Activated CD8-positive, alpha-beta memory T cell treated with anti-CD3 and anti-CD28 coated beads for 4 hours (primary cell): ENCODE measurements at places on chromosomes 2 and 18.

- DNase-seq: no peak
These were observed 66.8 kb downstream of the ACSL3 start for GRCh38 chr2:222927600-222927999.

GRCh38 chr2:159938395-159938794, 124.0 kb downstream of the PLA2R1 start:
- DNase-seq: no peak

DNA sequence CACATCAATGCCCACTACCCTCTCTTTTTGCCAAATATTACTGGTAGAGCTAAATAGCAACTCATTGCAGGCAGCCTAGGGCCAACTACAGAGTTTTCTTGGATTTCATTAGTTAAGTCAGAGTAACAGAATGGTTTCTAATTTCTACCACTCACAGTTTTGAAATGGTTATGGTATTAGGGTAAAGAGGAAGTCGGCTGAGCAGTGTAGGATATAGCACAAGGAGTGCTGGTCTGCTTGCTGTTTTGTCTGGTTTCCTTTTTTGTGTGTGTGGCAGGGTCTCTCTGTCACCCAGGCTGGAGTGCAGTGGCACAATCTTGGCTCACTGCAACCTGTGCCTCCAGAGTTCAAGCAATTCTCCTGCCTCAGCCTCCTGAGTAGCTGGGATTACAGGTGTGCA, 289.2 kb upstream of the CCDC68 start:
- no peak for DNase-seq

GRCh38 chr18:63646936-63647335, 2.9 kb upstream of the SERPINB4 start:
- DNase-seq: no peak

- DNase-seq: no peak
These were observed 50.6 kb downstream of the TTC21B start for GRCh38 chr2:165902934-165903333.

DNA sequence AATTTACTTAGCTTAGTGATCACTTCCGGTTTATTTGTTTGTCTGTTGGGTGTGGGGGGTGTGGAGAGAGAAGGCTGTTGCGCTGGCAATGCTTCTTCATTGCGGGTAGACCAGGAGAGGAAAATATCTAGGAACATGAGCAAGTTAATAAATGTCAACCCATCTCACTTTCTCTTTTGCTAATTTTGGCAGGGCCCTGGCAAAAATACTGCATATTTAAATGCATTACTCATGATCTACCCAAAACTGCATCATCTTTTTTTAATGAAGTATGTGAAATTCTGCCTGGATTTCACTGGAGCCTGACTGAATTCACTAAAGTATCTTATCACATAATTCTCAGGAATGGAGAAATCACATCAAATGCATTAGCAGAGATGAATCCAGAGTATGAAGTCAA, 1131.0 kb upstream of the NXPH2 start:
- DNase-seq: no peak

DNA sequence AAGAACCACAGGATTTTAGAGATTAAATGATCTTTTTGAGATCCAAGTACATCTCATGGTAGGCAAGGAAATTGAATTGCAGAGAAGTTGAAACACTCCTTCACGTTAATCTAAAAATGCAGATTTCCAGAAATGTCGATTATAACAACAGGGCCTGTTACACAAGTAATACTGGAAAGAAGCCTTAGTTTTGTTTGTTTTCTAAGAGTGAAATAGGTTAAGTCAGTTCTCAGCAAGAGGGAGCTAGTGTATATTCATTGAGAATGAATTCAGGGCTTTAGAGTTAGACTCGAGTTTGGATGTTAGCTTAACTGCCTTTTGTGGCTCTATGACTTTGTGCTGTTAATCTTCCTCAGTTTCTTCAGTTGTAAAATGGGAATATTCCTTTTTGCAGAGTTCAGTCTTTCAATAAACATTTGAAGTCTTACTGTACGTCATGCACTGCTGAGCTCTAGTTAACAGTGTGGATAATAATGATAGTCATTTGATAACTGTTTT, 926 bp downstream of the NDUFV2 start:
- DNase-seq: no peak

GRCh38 chr2:28709101-28709500, 42.5 kb upstream of the PPP1CB start:
- DNase-seq: no peak

DNA sequence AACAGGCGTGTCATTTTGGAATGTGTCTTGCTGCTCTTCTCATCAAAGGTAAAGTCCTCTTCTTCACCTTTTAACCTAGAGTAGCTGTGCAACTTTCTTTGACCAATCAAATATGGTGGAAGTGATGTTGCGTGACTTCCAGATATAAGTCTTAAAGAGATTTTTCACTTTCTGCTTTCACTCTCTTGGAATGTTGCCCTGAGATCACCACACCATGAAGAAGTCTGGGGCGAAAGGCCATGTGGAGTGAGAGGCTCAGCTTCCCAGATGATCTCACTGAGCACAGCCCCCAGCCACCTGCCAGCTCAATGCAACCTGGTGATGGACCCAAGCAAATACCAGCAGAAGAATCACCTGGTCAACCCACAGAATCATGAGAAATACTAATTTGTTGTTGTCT, 7.1 kb upstream of the GALNT3 start:
- no peak for DNase-seq

DNA sequence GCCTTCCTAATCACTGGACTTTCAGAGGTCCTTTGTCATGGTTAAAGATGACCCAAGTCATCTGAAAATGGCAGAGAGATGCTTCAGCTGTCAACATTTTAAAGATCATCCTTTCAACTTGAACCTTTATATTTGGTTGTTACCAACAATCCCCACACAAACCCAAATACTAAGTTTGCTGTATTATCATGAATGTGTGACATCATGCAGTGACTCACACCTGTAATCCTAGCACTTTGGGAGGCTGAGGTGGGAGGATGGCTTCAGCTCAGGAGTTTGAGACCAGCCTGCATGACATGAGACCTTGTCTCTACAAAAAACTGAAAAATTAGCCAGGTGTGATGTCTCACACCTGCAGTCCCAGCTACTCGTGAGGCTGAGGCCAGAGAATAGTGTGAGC, 55.2 kb upstream of the NRP2 start:
- no peak for DNase-seq

- no peak for DNase-seq
These were observed 144.0 kb upstream of the SERPINE2 start for GRCh38 chr2:224183086-224183485.

GRCh38 chr2:119819846-119820245, 60.1 kb downstream of the PTPN4 start:
- no peak for DNase-seq

- DNase-seq: no peak
These were observed 25.4 kb downstream of the TET3 start for GRCh38 chr2:74010087-74010541.

- DNase-seq: no peak
These were observed 150.6 kb downstream of the EXOC6B start for GRCh38 chr2:72674982-72675915.

GRCh38 chr18:10685484-10685883, 159.7 kb downstream of the NAPG start:
- DNase-seq: no peak

DNA sequence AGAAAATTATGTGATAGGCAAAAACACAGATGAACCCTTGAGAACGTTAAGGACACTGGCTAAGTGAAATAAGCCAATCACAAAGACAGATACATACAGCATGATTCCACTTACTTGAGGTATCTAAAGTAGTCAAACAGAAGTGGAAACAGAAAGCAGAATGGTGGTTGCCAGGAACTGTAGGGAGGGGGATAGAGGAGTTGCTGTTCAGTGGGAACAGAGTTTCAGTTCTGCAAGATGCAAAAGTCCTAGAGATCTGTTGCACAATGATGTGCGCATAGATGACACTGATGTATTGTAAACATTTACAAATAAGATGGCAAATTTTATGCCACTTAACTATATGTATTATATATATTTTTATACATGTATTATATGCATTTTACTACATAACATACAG, 59.7 kb downstream of the POLE4 start:
- DNase-seq: no peak

DNA sequence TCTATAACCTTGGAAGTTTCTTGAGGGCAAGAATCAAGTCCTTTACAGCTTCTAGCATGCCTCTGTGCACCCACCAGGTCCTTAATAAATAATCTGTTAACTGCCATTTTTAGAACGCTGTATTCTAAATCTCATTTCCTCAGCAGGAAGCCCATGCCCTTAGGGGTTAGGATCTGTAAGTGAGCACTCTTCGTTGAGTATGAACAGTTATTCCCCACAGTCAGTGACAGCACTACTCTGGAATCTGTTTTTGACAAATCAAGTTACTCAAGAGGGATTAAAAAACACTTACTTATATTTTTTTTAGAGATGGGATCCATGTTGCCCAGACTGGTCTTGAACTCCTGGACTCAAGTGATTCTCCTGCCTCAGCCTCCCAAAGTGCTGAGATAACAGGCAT, 14.6 kb downstream of the PAIP2B start:
- no peak for DNase-seq

DNA sequence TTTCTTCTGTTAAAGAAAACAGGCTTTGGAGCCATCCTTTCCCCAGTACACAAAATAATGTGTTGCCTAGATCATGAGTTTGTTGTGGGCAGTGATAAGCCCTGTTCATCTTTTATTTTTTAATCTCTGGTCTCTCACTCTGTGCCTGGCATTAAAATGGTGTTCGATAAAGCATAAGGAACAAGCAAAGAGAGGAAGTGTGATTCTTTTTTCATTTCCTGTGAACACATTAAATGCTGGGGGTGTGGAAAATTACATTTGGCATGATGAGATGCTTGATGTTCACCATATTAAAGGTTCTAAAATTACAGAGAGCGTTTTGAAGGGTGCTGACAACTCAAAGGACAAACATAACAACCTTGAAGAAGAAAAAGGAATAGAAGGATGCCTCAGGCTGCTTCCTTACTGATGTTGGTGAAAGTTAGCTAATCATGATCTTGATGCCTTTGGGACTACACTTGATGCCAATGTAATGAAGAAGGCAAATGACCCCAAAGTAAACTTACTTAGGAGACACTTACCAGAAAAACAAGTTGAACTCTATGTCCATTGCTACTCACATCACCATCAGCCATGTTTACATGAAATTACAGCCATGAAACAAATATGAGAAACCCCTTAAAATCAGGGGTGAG, 33.0 kb downstream of the TMEFF2 start:
- no peak for DNase-seq

DNA sequence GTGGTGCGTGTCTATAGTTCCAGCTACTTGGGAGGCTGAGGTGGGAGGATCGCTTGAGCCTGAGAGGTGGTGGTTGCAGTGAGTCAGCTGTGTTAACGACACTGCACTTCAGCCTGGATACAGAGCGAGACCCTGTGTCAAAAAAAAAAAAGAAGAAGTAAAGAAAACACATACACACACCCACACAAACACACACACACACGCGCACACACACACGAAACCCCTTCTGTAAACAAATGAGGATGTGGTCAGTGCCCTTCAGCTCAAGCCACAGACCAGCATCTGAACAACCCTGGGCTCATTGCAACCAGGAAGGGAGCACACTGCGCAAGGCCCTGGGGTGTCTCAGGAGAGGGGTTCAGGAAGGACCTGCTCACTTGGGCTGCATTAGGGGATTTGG, 47.9 kb upstream of the KCNF1 start:
- DNase-seq: peak; percentile 3

DNA sequence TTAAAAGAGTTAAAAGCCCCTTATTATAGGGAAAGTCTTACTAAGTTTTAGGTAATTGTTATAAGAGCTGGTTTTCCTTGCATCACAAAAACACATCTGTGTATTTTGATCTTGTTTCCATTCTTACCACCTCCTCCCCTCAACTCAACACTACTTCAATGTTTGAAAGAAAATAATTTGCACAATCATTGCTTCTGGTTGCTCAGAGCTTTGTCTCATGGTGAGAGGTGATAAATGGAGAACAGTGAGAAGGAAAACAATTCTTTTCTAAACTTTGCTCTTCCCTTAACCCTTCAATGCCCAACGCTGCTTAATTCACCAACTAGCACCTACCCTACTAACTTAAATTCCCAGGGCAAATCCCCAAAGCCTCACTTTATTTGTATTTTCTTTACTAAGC, 268.1 kb upstream of the LINC00305 start:
- no peak for DNase-seq

- DNase-seq: no peak
These were observed 124.3 kb upstream of the CYP26B1 start for GRCh38 chr2:72271766-72272641.

GRCh38 chr18:78242254-78242643, 737.4 kb upstream of the SALL3 start:
- no peak for DNase-seq

- no peak for DNase-seq
These were observed 18.8 kb downstream of the UXS1 start for GRCh38 chr2:106175086-106175850.

- DNase-seq: no peak
These were observed 23.3 kb downstream of the TNFAIP6 start for GRCh38 chr2:151380580-151381235.

DNA sequence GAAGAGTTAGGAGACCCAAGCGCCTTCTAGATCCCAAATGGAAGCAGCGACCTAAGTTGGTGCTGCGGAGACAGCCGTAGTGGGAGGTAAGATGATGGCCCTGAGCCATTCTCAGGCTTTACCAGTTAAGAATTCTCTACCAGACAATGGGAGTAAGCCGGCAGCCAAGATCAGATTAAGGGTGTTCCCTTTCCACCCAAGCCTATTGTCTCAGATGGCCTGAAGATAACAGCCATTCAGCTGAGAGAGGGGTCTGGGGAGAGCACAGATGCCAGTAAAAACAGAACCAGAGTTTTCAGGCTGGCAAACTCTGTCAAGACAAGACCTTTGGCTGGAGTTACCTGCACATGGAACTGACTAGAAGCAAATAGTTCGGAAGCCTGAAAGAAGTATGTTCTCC, 191.7 kb upstream of the HAAO start:
- no peak for DNase-seq
